WTC11 (cell line): ENCODE measurements at places on chromosomes 6 and 20. TPM values are rescaled to one million over a fixed set of nuclear protein-coding genes. Genes with fewer than 3 reads are reported as not detected.

GRCh38 chr6:150368762-150369161, at the start of gene IYD:
TSS of gene IYD (plus strand) at chr6:150369012. CDS start at chr6:150369032, 20 bp downstream.
- H3K4me1 ChIP-seq = no peaks in the 10 kb centered on the region
- no peaks in the 10 kb centered on the region for H3K27me3 ChIP-seq
- no peak for DNase-seq
- no peaks in the 10 kb centered on the region for H3K36me3 ChIP-seq
- H3K27ac ChIP-seq = no peak within 1 kb of the TSS

GRCh38 chr20:11861479-11861878, 56.2 kb upstream of the BTBD3 start:
- no peaks in the 10 kb centered on the region; the same call in 1 of the 2 replicates for H3K27me3 ChIP-seq
- H3K36me3 ChIP-seq = no peaks in the 10 kb centered on the region
- H3K4me1 ChIP-seq = no peaks in the 10 kb centered on the region
- DNase-seq = no peak
- H3K27ac ChIP-seq = no peak overlapping the region

DNA sequence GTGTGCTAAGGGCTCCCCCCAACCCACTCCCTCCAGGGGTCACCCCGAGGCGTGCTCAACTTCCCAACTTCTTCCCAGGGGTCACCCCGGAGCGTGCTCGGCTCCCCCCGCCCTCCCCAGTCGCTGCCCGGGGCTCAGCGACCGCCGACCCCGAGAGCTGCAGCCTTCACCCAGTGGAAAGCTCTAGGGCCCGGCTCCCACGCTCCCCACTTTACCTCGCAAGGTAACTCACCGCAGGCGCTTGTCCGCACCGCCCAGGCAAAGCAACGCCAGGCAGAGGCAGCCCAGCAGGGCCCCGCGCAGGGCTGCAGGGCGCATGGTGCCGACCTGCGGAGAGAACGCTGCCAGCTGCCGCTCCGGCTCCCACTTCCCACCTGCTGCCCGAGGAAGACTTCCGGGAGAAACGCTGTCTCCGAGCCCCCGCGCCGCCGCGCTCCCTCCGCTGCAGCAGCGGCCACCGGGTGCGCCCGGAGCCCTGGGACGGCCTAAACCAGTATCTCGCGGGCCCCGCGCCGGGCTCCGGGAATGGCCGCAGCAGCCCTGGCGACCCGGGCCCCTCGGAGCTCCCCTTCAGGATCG, 396 bp downstream of the RNASET2 start:
- H3K27me3 ChIP-seq = peaks cover 12% of the 10 kb centered on the region
- H3K36me3 ChIP-seq = peaks cover 15% of the 10 kb centered on the region
- no peak overlapping the region for H3K27ac ChIP-seq

DNA sequence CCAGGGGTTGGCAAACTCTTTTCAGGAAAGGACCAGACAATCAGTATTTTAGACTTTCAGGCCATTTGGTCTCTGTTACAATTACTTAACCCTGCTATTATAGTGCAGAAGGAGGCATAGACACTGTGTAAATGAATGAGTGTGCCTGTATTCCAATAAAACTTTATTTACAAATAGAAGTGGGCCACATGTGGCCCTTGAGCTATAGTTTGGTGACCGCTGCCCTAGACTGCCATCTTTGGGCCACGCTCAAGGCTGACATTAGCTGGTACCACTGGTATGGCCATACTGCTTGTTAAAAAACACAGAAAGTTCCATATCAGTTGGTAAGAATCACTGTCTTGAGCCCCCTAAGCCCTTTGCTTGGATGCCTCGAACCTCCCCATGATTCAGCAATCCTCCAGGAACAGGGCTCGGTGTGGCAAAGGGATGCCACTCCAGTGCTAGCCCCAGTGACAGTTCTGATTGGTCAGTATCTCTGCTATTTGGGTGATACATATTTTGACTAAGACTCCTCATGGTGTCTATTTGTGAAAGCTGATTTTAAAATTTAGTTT, 23.3 kb upstream of the SNRNP48 start:
- no peak for DNase-seq
- H3K4me3 ChIP-seq = no peak overlapping the region
- H3K36me3 ChIP-seq = peaks cover 84% of the 10 kb centered on the region
- H3K27me3 ChIP-seq = no peaks in the 10 kb centered on the region
- H3K27ac ChIP-seq = no peak overlapping the region
- no peaks in the 10 kb centered on the region for H3K4me1 ChIP-seq

GRCh38 chr6:46816626-46817025, 23.4 kb downstream of the MEP1A start:
- H3K27ac ChIP-seq = no peak overlapping the region
- H3K4me1 ChIP-seq = peaks cover 4% of the 10 kb centered on the region; the same call in 1 of the 2 replicates
- H3K4me3 ChIP-seq = no peak overlapping the region
- H3K27me3 ChIP-seq = no peaks in the 10 kb centered on the region
- H3K36me3 ChIP-seq = no peaks in the 10 kb centered on the region
- DNase-seq = no peak

Gene CSTF1
- total RNA-seq = 53.9 to 58.5 TPM (median 54.2 TPM) in 3 replicates

DNA sequence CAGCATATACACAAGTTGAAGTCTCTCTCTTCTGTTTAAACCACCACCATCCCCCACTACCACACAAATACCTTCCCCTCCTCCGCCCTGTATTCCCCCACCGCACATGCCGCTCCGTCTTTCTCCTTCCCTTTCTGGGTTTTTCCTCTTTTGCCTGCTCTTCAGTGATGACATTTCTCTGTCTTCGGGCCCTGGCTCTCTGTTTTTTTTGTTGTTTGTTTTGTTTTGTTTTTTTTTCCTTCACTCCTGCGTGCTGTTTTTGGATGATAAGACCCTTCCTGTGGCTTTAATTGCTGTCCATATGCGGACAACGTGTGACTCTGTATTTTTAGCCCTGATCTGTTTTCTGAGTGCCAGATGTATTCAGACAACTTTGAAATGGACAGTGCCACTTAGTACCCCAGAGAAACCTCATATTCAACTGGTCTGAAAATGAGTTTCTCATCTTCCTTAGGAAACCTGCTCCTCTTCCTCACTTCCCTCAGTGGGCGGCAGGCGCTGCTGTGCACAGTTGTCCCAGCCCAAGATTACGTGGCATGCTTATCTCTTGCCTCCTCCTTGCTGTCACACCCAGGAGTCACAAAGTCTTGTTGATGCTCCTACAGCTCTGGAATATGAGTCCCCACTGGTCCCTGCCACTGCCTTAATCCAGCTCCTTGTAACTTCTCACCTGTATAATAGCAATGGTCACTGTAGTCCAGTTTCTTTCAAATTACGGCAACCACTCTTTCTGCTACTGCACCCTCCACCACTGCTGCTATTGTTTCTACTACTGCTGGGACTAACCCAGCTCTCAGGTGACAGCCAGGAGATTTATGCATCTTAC, 8.2 kb downstream of the PPP1R14C start:
- H3K27me3 ChIP-seq = peaks cover 40% of the 10 kb centered on the region
- H3K4me3 ChIP-seq = no peak overlapping the region
- no peak for DNase-seq
- peaks cover 26% of the 10 kb centered on the region for H3K4me1 ChIP-seq
- H3K36me3 ChIP-seq = no peaks in the 10 kb centered on the region
- H3K27ac ChIP-seq = no peak overlapping the region

GRCh38 chr6:3749067-3749841, 2.3 kb downstream of the PXDC1 start:
- peaks cover 41% of the 10 kb centered on the region for H3K4me1 ChIP-seq
- H3K27me3 ChIP-seq = peaks cover 47% of the 10 kb centered on the region
- H3K36me3 ChIP-seq = no peaks in the 10 kb centered on the region
- H3K4me3 ChIP-seq = peak overlapping the region; percentile 66
- DNase-seq = peak; percentile 54

DNA sequence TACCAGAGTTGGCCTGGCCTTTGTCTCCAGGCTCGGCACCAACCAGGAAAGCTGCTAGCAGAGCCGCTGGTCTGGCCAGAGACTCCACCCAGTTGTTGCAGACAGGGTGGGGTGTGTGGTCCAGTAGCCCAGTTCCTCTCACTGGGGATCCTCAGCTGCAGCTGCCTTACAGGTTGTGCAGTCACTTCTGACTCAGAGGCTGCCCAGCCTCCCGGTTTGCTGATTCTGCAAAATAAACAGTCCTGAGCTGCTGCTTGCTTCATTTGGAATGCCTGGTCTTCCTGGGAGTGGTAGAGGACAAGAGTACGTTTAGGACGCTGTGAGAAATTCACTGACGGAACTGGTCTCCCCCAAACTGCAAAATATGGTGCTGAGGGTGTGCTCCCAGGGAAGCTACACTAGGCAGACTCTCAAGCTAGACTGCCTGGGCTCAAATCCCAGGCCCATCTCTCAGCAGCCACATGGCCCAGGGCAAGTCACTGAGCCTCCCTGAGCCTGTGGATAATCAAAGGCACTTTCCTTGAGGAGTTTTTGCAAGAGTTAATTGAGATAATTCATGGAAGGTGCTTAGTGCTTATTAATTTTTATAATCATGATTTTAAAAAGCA, 246.1 kb downstream of the TFAP2C start:
- peaks cover 23% of the 10 kb centered on the region for H3K4me1 ChIP-seq
- peak; percentile 30 for DNase-seq
- no peak overlapping the region; the same call in 1 of the 2 replicates for H3K27ac ChIP-seq
- H3K36me3 ChIP-seq = no peaks in the 10 kb centered on the region
- H3K4me3 ChIP-seq = no peak overlapping the region
- H3K27me3 ChIP-seq = peaks cover 6% of the 10 kb centered on the region

- H3K36me3 ChIP-seq = no peaks in the 10 kb centered on the region
- DNase-seq = no peak
- H3K27ac ChIP-seq = no peak overlapping the region
These were observed 224.2 kb upstream of the SSTR4 start for GRCh38 chr20:22810626-22811569.

- no peak overlapping the region for H3K4me3 ChIP-seq
- DNase-seq = no peak
- peaks cover 10% of the 10 kb centered on the region for H3K4me1 ChIP-seq
- no peak overlapping the region for H3K27ac ChIP-seq
These were observed 80.1 kb upstream of the ARMC2 start for GRCh38 chr6:108768166-108768555.

Gene CRISP2
- total RNA-seq = not detected in 3 replicates

GRCh38 chr20:46648903-46649649, 2.2 kb downstream of the SLC13A3 start:
- no peak for DNase-seq
- no peak overlapping the region for H3K4me3 ChIP-seq
- 0 out of 2 replicates have a peak, but pooled peaks cover 3% of the 10 kb centered on the region for H3K36me3 ChIP-seq
- H3K27ac ChIP-seq = no peak overlapping the region
- H3K27me3 ChIP-seq = peaks cover 32% of the 10 kb centered on the region

Gene MYCT1
- 1.4 to 2.0 TPM (median 1.5 TPM) in 3 replicates for total RNA-seq

DNA sequence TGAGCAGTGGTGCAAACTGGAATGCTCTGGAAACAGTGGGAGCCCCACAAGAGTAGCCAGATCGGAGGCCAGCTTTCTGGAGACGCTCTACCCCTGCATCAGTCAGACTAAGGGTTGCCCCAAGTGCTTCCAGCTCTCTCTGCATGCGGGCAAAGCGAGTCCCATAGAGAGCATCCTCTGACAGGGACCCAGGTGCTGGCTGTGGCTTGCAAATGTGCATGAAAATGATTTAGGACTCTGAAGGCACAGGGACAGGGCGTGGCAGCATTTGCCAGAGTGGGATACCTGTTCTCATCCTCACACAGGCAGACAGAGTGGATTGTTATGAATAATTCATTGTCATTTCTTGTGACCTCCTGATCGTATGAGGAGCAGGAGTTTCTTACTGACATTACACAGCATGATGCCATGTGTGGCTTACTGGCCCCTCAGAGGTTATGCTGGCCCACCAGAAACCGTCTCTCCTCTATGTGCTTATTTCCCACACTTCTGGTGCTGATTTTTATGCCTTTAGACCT, 10.3 kb downstream of the RIN2 start:
- H3K27ac ChIP-seq = no peak overlapping the region
- no peak for DNase-seq
- H3K4me3 ChIP-seq = no peak overlapping the region
- H3K4me1 ChIP-seq = peaks cover 32% of the 10 kb centered on the region

Gene LPA
- 0.60 to 0.66 TPM (median 0.61 TPM) in 3 replicates for total RNA-seq

Gene ENPP4
- total RNA-seq = 2.8 to 3.9 TPM (median 3.6 TPM) in 3 replicates

DNA sequence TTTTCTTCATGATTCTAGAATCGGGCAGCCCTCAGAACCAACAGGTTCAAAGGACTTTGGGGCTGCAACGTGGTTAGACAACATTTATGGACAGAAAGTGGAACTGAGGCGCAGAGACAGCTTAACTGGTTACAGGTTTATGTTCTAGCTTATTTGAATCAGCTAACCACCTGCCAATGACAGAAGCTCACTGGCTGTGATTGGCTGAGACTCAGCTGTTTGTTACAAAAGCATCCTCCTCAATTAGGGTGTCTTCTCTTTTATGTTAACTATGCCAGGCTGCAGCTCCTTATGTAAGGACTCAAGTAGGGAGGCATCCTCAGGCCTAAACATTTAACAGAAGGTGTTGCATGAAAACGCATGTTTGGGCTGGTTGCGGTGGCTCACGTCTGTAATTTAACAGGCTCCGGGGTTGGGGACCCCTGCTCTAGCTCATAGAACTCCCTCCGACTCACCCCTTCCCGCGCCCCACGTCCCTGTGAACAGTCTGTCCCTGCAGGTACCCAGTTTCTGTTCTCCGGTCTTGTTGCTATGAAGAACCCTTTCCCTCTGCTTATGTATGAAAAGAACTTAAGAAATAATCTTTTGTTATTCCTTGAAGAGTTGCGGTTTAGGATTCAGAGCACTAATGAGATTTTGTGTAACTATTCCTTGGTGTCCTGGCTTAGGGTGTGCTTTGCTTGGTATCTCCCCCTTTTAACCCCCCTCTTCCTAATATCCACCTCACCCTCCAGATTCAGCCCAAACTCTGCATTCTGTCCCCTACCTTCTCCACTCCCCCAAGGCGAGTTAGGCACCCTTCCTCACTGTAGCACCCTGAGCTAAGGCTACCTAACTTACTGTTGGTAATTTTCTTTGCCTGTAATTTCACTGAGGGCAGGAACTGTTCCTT, 1.2 kb upstream of the TMEM181 start:
- H3K27ac ChIP-seq = peak overlapping the region; percentile 53; the same call in 1 of the 2 replicates
- no peaks in the 10 kb centered on the region for H3K27me3 ChIP-seq

Gene NELFCD
- total RNA-seq = 53.0 to 66.9 TPM (median 57.6 TPM) in 3 replicates

GRCh38 chr6:42860481-42860880, 18.9 kb upstream of the RPL7L1 start:
- no peak for DNase-seq
- H3K27me3 ChIP-seq = no peaks in the 10 kb centered on the region
- no peaks in the 10 kb centered on the region for H3K4me1 ChIP-seq
- H3K4me3 ChIP-seq = no peak overlapping the region
- H3K36me3 ChIP-seq = peaks cover 45% of the 10 kb centered on the region

Gene NHSL1
- 22.9 to 31.1 TPM (median 23.1 TPM) in 3 replicates for total RNA-seq

DNA sequence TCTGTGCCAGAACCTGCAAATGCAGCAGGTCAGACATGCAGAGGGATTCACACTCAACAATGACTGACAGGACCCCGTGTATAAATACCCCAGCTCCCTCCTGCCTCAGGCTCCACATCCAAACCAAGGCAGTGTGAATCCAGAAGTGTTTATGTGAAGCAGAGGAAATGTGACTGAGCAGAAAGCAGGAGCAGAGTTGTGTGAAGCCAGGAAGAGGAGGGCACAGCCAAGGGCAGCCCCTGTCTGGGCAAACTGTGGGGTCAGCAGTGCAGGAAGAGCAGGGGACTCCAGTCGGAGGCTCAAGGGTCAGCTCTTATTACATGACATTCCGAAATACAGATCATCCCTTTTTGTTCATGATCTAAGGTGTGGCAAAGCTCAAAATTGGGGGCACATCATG, 19.3 kb upstream of the ENTPD6 start:
- peaks cover 17% of the 10 kb centered on the region for H3K27me3 ChIP-seq
- H3K4me1 ChIP-seq = no peaks in the 10 kb centered on the region
- 0 out of 2 replicates have a peak, but pooled peaks cover 6% of the 10 kb centered on the region for H3K36me3 ChIP-seq
- DNase-seq = no peak
- H3K27ac ChIP-seq = no peak overlapping the region
- no peak overlapping the region for H3K4me3 ChIP-seq
